Epithelial cell of esophagus (primary cell): ENCODE measurements at places on chromosomes 1 and 21.

GRCh38 chr1:177566495-177566894 is 395.7 kb downstream of the BRINP2 start:
- no peak for DNase-seq

DNA sequence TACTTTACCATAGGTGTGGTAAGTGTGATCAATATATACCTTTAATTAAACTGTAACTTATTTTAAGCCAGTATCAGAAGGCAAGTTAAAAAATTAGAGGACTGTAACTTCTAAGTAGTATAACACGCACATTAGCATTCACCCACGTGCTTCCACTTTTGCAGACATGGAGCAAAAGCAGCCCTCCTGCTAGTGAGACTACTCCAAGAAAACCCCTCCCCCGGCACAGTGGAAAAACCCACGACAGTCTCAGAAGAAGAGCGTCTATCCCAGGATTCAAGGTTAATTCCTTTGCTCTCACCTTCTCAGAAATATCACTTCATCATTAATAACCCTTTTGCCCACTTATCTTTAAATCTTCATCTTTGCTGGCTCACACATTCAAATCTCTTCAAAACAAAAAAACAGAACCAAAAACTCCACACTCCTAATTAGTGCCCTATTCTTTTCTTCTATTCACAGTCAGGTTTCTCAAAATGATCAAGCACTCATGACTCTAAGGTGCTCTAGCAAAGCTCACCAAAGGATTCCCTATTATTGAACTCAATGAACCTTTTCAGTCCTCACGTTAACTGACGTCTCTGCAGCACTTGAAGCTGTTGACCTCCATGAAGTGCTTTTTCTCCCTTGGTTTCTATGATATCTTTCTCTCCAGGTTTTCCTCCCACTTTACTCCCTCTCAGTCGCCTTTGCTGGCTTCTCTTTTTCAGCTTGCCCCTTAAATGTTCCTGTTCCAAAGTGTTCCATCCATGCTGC is 213.5 kb downstream of the SMYD3 start:
- DNase-seq: no peak

GRCh38 chr1:37682334-37682987 is 9.9 kb upstream of the CDCA8 start:
- peak; percentile 67 for DNase-seq

- DNase-seq: no peak
Observed at GRCh38 chr21:28280611-28281010, 712.1 kb downstream of the LTN1 start.

- no peak for DNase-seq
Observed at GRCh38 chr1:29541631-29542030, 305.3 kb downstream of the PTPRU start.

- no peak for DNase-seq
Observed at GRCh38 chr21:35107520-35107919, 58.4 kb upstream of the RUNX1 start.

GRCh38 chr1:205542367-205542766 is 37.9 kb downstream of the CDK18 start:
- no peak for DNase-seq

GRCh38 chr1:10838541-10838940 is 42.1 kb upstream of the CASZ1 start:
- DNase-seq: no peak

DNA sequence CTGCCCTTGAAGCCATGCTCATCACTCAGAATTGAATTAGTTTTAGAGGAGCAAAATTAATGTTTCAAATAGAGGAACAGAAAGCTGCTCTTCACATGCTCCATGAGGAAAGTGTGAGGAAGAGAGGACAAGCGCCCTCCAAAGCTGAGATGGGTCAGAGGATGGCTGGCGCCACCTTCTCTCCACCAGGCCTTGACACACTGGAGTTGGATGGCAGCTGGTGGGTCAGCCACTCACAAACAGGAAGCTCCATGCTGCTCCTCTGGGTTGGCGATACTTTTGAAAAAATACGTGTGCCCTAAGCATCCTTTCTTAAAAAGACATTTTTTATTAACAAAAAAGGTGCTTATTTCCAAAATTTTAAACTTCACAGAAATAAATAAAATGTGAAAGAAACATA is 3.1 kb upstream of the CD2 start:
- DNase-seq: no peak

GRCh38 chr1:163170975-163171676 is 31.6 kb downstream of the RGS5 start:
- peak; percentile 10 for DNase-seq

- no peak for DNase-seq
Observed at GRCh38 chr1:55993646-55994318, 585.6 kb downstream of the PLPP3 start.

GRCh38 chr1:160748181-160748877 is 9.3 kb downstream of the SLAMF7 start:
- DNase-seq: peak; percentile 90

DNA sequence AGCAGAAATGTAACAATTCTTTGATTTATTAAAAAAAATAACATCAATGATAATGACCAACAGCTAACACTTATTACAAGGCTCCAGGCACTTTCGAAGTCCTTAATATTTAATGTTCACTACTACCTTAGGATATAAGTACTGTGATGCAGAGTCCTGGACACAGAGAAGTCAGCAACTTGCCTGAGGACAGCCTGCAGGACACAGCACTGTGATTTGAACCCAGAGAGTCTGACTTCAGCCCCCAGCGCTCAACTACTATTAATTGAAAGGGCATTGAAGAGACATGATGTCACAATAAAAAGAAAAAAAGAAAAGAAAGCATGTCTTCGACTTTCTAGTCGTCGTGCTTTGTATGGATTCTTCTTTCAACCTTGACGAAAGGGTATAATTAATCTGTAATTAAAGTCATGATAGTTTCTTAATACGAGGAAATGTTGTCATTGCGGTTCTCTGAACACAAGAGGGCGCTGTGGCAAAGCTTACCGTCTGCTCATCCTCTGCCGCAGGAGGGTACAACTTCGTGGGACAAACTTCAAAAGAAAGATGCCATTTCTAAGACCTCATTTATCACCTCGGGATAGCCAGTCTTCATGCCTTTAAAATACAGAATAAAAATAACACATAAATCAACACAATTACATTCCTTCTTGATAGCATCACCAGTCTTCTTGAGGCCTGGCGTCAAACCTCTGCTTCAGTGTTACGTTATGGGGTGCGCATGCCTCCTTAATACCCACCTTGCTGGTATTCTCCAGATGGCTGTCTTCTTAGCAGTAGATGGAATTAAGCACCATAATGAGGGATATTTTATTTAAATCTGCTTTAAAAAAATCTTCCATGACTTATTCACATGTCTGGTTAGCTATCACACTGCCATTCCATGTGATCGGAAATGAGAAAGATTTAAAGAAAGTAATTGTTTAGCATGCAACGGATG is 240.1 kb downstream of the DISC1 start:
- DNase-seq: peak; percentile 62

DNA sequence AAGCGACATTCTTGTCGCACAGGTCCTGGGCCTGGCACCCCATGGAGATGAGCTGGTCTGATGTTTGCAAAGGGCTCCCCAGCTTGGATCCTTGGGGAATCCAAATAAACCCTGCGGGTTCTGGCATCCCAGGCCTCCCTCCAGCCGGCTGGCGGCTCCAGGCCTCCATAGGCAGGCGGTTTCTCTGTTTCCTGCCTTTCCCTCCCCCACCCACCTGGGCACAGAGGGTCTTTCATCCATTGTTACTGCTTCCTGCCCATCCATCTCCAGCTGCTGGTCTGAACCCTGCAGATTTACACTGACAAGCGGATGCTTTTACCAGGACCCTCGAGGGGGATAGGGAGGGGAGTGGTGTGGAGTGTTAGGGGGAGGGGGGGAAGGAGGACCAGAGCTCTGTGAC is 39.1 kb upstream of the ID3 start:
- DNase-seq: no peak

- peak; percentile 31 for DNase-seq
Observed at GRCh38 chr1:170162459-170163246, 16.9 kb downstream of the NTMT2 start.

DNA sequence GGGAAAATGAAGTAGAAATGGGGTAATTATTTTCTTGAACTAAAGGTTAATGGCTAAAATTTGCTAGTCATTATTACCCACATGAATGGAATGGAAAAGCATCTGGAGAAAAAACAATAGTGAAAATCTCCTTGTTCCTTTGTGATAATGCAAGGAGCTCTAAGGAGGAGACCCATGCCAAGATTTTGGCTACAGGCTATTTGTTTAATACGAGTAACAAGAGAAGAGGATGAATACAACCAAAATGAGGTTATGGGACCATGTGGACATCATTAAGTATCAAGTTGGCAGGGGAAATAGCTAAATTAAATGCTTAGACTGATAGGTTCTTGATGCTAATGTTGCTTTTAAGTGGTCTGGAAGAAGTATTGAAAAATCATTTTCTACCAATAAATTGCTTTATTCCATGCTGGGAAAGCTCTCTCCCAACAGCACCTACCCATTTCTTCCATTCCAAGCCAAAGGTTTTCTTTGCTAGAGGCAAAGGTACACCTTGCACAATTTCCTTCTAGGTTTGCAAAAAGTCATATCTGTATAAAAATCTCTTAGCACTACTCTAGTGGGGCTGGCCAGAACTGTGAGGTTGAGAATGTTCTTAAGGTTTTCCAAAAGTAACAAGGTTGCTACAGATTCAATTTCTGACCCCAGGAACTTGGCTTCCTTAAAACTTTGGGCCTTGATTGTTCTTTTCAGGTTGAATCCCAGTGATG is 100.2 kb downstream of the SMYD2 start:
- DNase-seq: no peak

DNA sequence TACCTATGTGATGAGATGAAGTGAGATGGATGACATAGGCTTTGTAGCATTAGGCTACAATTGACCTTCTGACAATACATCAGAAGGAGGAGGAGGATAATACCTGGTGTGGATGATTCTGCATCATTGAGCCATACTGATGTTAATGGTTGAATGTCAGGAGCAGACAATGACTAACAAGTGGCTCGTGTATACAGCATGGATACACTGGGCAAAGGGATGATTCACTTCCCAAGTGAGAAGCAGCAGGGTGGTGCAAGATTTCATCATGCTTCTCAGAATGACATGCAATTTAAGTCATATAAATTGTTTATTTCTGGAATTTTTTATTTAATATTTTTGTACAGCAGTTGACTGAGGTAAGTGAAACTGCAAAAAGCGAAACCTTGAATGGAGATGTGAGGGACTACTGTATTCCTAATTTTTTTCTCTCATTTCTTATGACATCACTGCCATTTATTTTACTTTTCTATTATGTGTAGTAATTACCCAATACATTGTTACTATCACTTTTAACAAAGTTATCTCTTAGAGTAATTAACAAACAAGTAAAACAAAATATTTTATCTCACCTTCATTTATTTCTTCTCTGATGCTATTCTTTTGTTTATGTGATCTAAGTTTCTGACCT is 34.4 kb upstream of the COP1 start:
- peak; percentile 98 for DNase-seq

GRCh38 chr1:24745711-24746413 is 615 bp downstream of the CLIC4 start:
- peak; percentile 85 for DNase-seq
